ENCODE measurements at places on chromosomes 5 and 9. TPM values are rescaled to one million over a fixed set of nuclear protein-coding genes. Genes with fewer than 3 reads are reported as not detected.

- no peak for DNase-seq
- no peak overlapping the region for H3K4me3 ChIP-seq
- H3K27me3 ChIP-seq = no peaks in the 10 kb centered on the region
- no peaks in the 10 kb centered on the region for H3K36me3 ChIP-seq
Measured at GRCh38 chr5:160466889-160467554, 45.4 kb downstream of the PTTG1 start.

DNA sequence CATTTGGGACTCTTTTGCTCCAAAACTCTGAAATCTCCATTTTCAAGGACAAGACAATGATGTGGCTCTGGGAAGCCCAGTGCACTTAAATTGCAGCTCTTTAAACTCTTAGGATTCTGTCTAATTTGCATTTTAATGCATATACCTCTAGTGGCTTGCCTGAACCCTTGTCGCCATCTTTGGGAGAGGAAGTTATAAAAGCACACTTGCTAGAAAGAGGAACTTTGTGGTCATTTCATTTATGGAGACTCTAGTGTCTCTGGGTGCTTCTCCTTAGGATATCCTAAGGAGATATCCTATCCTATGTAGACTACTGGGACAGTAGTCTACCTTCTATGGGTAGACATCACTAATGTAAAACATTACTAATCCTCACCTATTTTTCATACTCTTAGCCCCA, 77.3 kb upstream of the SLC1A3 start:
- no peaks in the 10 kb centered on the region for H3K4me1 ChIP-seq
- DNase-seq = no peak
- H3K36me3 ChIP-seq = no peaks in the 10 kb centered on the region

DNA sequence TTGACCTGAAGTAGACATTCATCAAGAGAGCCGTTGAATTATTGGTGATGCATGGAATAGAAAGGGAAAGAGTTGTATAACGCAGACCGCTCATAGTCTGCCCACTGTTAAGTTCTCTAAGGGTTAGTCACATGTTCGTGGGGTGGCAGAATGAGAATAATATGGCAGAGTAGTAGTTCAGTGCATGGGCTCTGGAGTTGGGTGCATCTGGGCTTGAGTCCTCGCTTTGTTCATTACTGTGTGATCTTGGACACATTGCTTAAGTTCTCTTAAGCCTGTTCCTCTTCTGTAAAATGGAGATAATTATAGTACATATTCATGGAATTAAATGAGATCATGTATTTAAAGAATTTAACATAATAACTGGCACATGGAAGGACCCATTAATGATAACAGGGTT, 23.6 kb downstream of the TNPO1 start:
- no peak for DNase-seq
- H3K27ac ChIP-seq = no peak overlapping the region
- H3K4me3 ChIP-seq = no peak overlapping the region
- H3K36me3 ChIP-seq = no peaks in the 10 kb centered on the region
- H3K27me3 ChIP-seq = no peaks in the 10 kb centered on the region
- H3K4me1 ChIP-seq = peaks cover 65% of the 10 kb centered on the region

DNA sequence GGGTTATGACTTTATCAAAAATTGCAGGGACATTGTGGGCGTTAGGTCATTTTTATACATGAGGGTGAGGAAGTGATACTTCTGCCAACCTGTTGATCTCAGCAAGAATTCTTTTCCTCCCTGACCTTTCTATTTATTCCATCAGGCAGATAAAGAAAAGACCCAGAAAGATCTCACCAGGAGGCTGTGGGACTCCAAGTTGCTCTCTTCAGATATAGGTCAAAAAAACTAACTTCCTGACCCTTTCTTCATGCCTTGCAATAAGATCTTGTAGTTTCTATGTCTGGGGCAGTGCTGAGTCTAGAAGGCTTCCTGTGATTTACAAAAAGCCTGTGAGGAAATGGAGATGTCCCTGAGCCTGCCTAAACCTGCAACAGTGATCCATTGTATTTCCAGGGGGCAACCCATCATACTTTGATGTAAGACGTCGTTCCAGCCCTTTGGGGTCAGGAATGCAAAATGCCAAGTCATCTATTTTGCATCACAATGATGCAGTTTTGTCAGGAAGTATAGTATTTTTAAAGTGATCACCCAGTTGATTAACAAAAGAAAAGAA, 22.0 kb upstream of the PIK3R1 start:
- no peak for DNase-seq
- no peaks in the 10 kb centered on the region for H3K4me1 ChIP-seq
- H3K27me3 ChIP-seq = no peaks in the 10 kb centered on the region
- no peak overlapping the region for H3K27ac ChIP-seq
- H3K36me3 ChIP-seq = no peaks in the 10 kb centered on the region

GRCh38 chr9:107983762-107984161, 494.2 kb upstream of the KLF4 start:
- H3K36me3 ChIP-seq = no peaks in the 10 kb centered on the region
- no peak overlapping the region for H3K27ac ChIP-seq

Gene BHMT2
- total RNA-seq = 4.2 TPM

Gene SLC22A4
- 1.7 TPM for total RNA-seq
